ENCODE measurements at places on chromosomes 3 and 15. TPM values are rescaled to one million over a fixed set of nuclear protein-coding genes. Genes with fewer than 3 reads are reported as not detected.

SLC51A gene
- total RNA-seq: not detected

TNFAIP8L3 gene
- 10.7 TPM for total RNA-seq

DAZL gene
- not detected for total RNA-seq

WNT5A gene
- 117 TPM for total RNA-seq

AP3B2 gene
- total RNA-seq: 0.17 TPM

ALS2CL gene
- 19.7 TPM for total RNA-seq
